ENCODE measurements at places on chromosomes 5 and 9.

- DNase-seq, result no peak
Observed at GRCh38 chr5:123699571-123699970, 187.6 kb downstream of the CSNK1G3 start.

GRCh38 chr5:53779541-53779981, 219.1 kb downstream of the NDUFS4 start:
- DNase-seq, result no peak

DNA sequence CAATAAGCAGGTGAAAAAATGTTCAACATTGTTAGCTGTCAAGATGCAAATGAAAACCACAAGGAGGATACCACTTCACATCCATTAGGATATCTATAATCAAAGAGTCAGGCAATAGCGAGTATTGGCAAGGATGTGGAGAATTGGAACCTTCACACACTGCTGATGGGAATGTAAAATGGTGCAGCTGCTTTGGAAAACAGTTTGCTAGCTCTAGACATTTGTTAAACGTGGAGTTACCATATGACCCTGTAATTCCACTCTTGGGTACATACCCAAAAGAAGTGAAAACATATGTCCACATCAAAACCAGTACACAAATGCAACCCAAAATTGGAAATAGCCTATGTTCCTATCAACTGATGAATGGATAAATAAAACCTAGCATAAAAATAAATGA, 37.4 kb downstream of the SCAMP1 start:
- DNase-seq, result no peak

DNA sequence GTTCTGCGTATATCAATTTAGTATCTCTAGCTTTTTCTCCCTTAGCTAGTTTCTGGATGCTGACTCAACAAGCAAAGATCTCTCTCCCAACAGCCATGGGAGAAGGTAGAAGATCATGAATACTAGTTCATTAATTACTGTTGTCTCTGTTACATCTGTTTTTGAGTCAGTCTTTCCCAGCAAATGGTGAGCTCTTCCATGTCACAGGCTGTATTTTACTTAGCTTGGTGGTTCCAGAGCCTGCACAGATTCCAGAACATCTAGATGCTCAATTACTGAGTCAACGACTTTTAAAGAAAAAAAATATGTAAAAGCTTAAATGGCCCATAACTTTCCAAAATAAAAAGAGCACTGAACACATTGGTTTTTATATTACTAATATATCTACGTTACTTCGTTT, 307.2 kb downstream of the NSG2 start:
- no peak for DNase-seq

DNA sequence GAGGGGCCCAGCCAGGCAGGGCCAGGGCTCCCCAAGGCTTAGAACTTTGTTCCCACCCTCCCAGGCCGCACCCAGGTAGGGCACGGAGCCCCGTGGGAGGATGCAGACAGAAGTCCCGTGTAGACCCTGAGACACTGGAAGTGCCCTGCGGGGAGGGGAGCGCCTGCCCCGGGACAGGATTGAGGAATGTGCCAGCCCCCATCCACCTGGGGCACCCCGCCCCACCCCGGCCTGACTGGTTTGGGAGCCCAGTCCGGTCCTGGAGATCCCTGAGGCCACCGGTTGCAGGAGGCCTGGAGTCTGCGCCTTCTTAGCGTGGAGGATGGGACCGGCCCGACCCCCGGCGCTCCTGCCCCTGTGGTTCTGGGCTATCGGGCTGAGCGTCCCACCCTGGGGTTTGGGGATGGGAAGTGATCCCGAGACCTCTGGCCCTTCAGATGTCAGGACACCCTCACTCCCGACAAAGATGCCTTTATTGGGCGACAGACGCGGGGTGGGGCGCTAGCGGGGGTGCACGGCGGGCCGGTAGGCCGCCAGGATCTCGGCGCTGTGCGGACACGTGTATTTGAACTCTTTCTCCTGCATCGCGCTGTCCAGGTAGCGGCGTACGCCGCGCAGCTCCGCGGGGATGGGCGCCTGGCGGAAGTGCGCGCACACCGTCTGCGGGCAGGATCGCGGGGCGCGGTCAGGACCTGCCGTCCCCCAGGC, 2.0 kb downstream of the CLIC3 start:
- DNase-seq, result no peak

DNA sequence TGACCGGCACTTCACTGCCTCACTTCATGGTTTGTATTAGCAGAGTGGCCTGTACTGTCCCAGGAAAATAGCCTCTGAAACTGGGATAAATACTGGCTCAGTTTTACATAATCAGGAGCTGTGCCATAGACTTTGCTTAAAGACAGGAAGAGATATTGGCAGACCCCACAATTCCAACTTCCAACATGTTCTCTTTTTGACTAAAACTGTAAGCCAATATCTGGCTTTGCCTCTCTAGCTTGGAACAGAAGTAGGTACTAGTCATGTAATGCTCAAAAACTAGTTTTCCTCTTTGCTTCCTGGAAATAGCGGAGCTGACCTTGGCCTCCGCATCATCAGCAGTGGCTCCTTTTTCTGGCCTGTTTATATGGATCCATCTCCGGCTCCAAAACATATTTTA, 276.9 kb downstream of the CDH9 start:
- no peak for DNase-seq

DNA sequence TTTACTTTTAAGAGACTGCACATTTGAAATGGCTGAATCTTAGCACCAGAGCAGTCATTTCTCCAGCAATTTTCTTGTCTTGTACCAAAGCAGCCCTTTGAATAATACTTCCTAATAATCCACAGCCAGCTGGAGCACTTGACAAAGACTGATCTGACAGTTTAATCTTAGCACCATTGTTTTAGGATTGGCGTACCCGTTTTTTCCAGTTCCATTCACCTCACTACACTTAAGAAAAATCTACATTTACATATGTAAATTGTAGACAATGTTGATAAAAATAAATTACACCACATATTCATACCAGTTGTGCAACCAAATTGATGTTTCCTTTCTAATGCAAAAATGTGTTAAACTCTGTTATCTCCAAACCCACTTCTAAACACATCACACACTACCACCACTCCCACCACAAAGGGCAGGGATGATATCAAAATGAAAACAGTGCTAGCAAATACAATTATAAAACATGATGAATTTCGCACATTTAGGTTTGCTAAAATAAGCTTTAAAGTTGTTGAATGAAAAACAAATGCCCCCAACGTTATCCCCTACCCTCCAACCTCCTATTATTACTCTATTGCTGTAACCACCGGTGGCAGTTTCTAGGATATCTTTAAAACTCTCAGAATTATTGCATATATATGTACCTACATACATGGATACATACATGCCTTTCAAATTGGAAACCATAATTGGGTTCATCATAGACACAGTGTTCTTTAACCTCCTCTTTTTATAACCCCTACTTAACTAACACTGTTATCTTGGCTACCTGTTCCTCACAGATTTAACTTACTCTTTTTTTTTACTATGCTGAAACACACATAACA, 21.5 kb downstream of the SERINC5 start:
- DNase-seq, result no peak

- DNase-seq, result no peak
Observed at GRCh38 chr5:111706345-111706744, 50.6 kb downstream of the NREP start.

- DNase-seq, result no peak
Observed at GRCh38 chr5:167261309-167262100, 1029.9 kb upstream of the WWC1 start.

GRCh38 chr5:98540056-98540455, 233.4 kb upstream of the RGMB start:
- DNase-seq, result no peak

GRCh38 chr5:144307736-144308135, 137.1 kb downstream of the KCTD16 start:
- no peak for DNase-seq

DNA sequence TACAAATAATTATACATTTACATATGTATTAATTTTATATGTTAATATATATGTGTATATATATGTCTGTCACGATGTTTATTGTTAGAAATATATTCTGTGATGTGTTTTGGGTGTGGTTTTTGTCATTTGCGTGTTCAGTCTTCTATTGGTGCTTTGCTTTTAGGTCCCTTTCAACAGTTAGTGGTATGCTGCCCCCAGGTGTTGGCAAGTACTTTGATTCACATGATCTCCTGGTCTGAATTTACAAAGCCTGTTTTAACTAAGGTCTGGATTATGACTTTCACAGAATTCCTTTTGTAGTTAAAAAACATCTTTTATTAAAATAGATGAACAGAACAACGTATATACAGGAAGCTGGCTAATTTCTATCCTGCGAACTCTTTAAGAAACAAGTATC, 271.5 kb downstream of the CCDC171 start:
- DNase-seq, result no peak

- no peak for DNase-seq
Observed at GRCh38 chr5:180785121-180785781, 17.4 kb downstream of the MGAT1 start.

Data from hematopoietic multipotent progenitor cell treated with erythropoietin and hydrocortisone succinate and interleukin-3 and kit ligand, for 17 days (in vitro differentiated cells).